Activated T-cell treated with anti-CD3 and anti-CD28 coated beads for 48 hours (primary cell): ENCODE measurements at places on chromosomes 1 and 21.

DNA sequence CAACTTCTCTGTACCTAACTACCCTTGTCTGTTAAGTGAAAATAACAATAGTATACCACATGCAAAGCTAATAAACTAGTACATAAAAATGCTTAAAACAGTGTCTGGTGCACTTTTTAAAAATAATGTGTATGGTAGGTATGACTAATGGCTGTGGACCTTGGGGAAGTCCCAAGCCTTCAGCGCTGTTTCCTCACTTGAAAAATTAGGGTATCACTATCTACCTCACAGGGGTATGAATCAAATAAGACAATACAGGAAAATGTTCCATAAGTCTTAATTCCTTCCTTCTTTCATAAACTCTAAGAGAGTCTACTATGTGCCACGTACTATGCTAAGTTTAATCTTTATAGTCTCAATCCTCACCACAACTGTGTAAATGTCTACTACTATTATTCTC, 32.0 kb downstream of the EGLN1 start:
- no peak for DNase-seq

DNA sequence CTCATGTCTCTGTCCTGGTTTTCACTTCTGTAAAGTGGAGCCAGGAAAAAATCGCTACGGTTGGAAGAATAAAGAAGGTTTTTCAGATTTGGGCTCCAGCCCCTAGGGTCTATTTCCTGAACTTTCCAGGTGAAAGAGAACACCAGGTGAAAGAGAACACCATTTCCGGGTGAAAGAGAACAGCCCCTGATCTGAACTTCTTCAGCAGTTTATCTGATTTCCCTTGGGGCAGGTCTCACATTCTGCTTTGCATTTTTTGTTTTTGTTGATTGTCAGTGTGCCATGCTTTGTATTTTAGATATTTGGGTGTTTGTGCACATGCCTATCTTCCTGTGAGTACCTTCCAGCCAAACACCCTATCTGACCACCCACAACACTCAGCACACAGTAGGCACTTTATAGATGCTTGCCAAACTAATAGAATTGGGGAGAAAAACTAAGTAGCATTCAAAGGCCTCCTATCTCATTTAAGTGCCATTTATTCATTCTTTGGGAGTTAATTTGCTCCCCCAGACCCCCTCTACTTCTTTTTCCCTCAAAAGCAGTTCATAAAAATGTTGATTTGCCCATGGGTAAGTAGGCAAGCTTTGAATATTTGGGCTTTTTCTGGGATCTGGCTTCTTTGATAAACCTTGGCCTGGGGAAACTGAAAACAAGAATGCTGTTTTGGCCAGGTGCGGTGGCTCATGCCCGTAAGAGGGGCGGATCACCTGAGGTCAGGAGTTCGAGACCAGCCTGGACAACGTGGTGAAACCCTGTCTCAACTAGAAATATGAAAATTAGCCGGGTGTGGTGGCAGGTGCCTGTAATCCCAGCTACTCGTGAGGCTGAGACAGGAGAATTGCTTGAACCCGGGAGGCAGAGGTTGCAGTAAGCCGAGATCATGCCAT, 2.2 kb downstream of the NAV1 start:
- no peak for DNase-seq

- no peak for DNase-seq
Observed at GRCh38 chr1:167784876-167785550, 63.2 kb downstream of the MPZL1 start.

DNA sequence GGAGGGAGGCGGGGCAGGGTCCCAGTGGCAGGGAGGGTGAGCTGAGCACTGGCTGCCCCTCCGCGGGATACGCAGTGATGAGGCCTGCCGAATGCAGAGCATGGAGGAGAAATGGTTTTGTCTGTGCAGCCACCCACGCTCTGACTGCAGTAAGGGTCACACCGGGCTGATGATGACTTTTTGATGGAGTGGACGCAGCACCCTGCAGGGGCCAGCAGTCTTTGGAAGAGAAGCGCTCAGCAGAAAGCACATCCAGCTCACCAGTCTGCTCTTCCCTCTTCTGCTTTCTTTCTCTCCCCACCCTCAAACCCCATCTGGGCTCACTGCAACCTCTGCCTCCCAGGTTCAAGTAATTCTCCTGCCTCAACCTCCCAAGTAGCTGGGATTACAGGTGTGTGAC, 61.9 kb upstream of the ATP1A1 start:
- no peak for DNase-seq

DNA sequence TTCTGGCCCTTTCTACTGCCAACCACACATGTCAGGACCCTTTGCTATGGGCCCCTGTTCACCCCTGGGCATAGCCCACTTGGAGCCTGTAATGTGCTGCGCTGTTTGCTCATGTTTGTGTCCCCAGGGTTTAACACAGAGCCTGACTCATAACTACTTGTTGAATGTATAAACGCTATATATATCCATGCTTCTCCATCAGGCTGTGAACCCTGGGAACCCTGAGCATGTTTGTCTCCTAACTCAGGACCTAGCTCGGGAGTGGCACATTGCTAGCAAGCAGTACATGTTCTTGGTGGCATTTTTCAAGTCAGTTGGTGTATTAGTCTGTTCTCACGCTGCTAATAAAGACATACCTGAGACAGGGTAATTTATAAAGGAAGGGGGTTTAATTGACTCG, 8.0 kb downstream of the OLFML3 start:
- no peak for DNase-seq

DNA sequence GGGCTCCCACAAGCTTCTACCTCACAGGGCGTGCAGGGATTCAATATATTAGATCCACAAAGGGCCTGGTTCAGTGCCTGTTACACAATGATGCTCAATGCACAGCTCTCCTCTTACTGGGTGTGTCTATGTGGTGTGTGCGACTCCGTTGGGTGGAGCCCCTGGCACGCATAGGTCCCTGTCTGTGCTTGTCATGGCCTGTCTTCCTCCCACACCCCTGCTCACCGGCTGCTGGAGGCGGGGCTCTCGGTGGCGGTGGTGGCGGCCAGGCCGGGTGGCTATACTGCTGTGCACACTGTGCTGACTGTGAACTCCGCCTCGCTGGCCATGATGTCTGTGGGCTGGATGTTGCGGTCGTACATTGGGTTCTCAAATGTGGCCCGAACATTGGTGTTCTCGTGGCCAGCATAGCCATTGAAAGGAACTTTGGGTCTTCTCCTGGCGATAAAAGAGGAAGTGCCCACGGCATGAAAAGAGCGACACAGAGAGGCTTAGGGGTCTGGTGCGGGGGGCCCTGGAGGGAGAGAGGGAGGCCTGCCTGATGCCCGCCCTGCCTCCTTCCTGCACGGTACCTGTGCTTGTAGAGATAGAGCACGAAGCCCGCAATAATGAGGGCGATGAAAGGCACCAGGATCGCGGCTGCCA, 46.9 kb downstream of the ZSCAN20 start:
- no peak for DNase-seq

GRCh38 chr1:45473302-45473701, 17.7 kb downstream of the TESK2 start:
- DNase-seq, result no peak

- no peak for DNase-seq
Observed at GRCh38 chr1:174982971-174983689, 16.6 kb upstream of the CACYBP start.

DNA sequence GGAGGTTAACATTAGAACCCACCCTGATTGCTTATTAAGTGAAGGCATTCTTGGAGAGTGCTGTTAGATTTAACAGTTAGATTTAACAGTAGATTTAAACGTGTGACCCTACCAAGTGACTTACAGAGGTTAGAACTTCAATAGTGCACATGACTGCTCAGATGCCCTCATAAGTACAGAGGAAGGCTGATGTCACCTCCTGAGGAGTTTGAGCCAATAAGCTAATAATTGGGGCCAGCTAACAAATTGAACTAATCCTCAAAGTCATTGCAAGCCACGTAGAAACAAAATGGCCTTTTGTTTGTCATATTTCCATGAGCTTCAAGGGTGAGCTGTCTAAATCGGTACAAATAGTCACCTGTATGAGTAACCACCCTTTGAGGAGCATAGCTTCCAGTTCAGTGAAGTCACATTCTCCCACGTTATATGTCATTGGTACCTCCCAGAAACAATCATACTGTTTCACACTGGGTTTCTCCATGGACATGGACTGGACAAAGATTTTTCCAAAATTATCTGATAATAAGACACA, 11.7 kb downstream of the AVPR1B start:
- no peak for DNase-seq

- no peak for DNase-seq
Observed at GRCh38 chr1:43930949-43931275, 2.7 kb upstream of the ARTN start.

GRCh38 chr1:182029002-182029378, 32.5 kb downstream of the ZNF648 start:
- DNase-seq, result no peak
